Lung microvascular endothelial cell (primary cell): ENCODE measurements at places on chromosomes 13 and 19.

DNA sequence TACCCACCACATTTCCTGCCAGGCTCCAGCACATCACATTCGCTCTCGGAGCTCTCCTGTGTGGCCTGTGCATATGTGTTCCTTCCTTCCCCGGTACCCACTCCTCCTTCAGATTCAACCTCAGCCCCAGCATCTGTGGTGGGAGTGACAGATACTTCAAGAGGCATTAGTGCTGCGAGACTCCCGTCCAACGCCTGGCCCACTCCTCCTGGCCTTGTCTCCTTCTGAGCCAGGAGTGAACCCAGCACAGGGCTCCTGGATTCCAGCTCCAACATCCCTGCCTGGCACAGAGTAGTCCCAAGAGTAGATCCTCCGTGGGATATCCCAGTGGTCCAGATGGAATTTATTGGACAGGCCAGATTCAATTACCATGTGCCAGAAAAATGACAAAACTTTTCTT is 55.9 kb downstream of the SACS start:
- DNase-seq = no peak

DNA sequence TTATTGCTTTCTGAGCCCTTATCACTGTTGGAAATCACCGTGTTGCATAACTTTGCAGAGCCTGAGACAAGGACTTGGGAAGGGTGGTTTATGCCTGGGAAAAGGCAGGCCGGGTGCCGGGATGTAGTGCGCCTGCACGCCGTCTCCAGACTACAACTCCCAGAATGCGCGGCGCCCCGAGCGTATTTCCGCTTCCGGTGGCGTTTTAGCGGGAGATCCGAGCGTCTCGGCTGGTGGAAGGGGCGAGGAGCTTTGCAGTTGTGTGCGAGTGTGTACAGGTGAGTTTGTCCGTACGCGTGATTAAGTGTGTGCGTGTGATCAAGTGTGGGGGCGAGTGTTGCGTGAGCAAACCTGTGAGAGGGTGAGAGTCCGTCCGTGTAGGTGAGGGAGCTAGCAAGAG is 75.4 kb downstream of the PEG3 start:
- DNase-seq = no peak

- no peak for DNase-seq
Observed at GRCh38 chr19:48633148-48634035, 3.8 kb downstream of the DBP start.

DNA sequence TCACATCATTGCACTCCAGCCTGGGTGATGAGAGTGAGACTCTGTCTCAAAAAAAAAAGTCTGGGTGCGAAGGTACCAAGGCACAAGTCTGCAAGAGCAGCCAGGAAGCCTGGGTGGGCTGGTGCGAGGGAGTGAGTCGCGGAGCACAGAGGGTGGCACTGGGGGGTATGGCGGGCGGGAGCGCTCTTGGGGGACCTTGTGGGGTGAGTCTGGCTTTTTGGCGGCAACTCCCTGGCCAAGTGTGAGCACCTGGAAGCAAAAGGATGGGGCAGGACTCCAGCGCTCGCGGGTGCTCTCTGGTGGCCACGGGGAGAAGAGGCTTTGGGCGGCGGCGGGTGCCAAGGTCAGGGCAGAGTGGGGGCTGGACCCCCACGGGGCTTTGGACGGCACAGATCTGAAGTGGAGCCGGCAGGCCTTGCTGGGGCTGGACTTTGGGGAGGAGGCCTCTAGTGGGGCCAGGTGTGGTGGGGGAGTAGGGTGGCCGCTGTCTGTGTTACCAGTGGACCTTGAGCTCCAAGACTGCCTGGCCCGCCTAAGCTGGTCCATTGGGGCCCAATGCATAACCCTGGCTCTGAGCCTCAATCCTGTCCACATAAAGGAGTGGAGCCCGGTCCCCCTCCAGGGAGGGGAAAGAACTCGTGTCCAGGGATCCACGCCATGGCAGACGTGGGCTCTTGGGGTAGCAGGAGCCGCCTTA is 1.6 kb downstream of the P2RY11 start:
- DNase-seq = peak; percentile 39

- no peak for DNase-seq
Observed at GRCh38 chr13:24124789-24125476, 35.6 kb upstream of the SPATA13 start.

DNA sequence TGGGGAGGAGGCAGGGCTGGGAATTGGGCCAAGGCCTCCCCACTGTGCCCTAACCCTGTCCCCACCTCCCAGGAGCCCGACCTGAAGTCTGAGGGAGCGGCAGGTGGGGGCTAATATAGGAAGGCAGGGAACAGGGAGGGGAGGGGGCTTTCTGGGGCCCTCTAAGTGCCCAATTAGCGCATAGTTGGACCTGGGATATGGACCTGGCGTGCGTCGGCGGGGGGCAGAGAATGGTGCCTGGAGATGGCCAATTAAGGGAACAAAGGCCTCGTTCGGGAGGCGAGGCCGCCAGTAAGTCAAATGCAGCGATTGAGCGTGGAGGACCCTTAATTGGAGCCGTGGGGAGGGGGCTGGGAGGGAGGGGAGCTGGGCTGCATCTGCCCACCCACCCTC is at the start of gene C19orf85:
TSS of gene C19orf85 (minus strand) at position 90 of the 393 bp plus-strand sequence. CDS start 197 bp downstream, outside the sequence.
- no peak for DNase-seq

GRCh38 chr13:40564342-40565001 is 102.0 kb downstream of the FOXO1 start:
- DNase-seq = peak; percentile 98

DNA sequence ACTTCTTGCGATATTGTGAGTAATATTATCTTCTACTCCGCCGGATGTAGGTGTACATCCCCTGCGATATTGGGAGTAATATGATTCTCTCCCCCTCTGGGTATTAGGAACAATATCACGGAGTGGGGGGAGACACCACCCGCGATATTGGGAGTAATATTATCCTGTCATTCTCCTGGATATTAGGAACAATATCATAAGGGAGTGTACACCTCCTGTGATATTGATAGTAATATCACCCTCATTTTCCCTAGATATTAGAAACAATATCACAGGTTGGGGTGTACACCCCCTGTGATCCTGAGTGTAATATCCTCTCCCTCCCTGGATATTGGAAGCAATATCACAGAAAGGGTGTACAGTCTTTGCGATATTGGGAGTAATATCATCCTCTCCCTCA is 64.3 kb upstream of the CEACAM21 start:
- DNase-seq = no peak

DNA sequence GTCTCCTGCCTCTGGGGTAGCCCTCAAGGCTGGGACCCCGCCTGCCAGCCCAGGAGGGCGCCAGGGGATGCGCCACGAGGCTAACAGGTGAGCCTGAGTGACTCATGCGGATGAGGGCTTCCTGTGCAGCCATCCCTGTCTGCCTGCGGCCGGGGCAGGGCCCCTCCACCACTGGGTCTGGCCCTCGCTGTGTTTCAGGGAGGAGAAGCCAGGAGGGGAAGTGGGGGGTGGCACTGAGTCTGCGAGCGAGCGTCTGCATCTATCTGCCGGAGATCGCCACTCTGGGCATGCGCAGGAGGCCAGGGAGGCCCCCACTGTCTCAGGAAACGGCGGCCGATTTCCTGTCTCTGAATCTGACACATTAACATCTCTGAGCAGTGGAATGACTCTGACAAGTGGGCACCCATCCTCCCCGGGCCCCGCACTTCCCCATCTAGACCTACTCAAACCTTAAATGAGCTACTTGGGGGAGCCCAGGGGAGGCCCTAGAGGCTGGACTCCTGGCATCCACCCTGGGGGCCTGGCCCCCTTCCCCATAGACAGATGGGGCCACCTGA is 19.7 kb downstream of the RFX1 start:
- peak; percentile 92 for DNase-seq

- DNase-seq = peak; percentile 96
Observed at GRCh38 chr19:46713781-46714443, 3.0 kb downstream of the PRKD2 start.

DNA sequence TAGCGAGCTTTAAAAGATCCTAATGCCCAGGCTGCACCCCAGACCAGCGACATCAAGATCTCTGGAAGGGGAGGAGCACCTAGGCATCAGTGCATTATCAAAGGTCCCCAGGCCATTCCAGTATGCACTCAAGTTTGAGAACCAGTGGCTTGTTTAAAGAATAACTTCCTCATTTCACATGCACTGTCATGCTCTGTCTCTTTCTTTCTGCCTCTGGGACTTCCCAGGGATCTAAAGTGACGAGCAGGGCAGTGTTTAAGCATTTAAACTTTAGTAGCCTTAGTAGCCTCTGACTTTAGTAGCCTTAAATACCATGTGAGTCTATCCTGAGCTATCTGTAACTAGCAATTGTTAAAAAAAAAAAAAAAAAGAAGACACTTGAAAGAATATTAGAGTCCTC is 8.9 kb upstream of the FARP1 start:
- DNase-seq = no peak

DNA sequence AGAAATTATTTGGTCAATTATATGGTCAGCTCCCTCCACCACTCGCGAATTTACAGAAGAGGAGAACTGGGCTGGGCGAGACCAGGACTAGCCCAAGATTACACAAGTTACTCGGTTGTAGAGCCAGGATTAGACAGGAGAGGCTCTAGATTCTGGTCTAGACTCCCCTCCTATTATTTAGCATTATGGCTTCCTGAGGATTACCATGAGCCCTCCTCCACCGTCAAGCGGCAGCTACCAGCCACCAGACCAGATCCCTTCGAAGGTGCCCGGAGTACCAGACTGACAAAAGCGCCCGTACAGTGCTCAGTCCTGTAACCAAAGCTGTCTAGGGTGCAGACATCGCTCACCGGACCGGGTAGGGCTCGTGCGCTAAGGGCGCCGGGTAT is 497 bp upstream of the MLNR start:
- DNase-seq = no peak

DNA sequence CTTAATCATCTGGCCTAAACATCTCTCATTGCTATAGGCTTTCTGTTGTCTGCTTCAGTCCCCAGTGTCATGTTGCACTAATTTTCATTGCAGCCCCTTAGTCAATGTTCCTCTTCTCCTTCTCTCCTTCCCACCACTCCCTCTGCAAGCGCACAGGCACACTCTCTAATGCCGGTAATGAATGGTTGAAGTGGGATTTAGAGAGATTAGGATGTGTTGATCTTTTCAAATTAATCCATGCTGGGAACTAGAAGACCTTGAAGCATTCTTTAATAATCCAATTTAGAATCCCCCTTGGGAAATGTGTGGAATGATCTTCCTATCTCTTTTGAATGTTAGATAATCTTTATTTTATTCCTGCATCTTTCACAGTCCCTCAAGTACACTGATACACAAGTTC is 33.2 kb upstream of the NDFIP2 start:
- no peak for DNase-seq

GRCh38 chr19:48558018-48558684 is 6.2 kb downstream of the SULT2B1 start:
- peak; percentile 71 for DNase-seq

- DNase-seq = no peak
Observed at GRCh38 chr13:43877766-43878165, 1.8 kb downstream of the CCDC122 start.

DNA sequence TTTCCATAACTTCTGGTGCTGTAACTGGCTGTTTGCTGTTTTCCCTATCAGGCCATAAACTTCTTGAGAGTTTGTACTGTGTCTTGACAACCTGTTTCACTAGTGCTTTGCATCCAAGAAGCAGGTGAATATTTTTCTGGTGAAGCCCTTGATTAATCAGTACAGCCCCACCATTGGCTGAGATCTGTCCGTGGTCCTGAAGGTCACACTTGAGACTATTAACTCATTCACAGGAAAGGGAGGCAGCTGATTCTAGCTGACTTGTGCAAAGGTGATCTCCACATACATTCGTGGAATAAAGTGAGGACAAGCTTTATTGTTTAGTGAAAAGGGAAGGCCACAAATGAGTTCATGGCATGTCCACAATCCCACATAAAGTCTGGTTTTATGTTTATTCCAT is 61.4 kb upstream of the ZNF835 start:
- no peak for DNase-seq

DNA sequence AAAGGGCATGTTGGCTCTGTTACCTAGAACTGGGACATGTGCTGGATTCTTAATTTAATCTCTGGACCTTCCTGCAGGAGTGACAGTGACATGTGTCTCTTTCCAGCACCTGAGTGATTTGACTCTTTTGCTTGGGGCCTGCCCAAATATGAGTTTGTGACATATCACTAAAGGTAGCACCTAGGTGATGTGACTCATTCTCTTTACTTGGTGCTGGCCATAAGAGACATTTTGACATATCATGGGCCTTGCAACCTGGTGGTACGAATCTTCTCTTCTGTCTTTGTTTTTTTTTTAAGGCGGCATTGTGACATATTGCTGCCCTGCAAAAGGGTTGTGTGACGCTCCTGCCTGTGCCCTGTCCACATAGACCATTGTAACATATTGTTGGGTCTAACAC is 65.9 kb upstream of the ZNF43 start:
- DNase-seq = no peak

DNA sequence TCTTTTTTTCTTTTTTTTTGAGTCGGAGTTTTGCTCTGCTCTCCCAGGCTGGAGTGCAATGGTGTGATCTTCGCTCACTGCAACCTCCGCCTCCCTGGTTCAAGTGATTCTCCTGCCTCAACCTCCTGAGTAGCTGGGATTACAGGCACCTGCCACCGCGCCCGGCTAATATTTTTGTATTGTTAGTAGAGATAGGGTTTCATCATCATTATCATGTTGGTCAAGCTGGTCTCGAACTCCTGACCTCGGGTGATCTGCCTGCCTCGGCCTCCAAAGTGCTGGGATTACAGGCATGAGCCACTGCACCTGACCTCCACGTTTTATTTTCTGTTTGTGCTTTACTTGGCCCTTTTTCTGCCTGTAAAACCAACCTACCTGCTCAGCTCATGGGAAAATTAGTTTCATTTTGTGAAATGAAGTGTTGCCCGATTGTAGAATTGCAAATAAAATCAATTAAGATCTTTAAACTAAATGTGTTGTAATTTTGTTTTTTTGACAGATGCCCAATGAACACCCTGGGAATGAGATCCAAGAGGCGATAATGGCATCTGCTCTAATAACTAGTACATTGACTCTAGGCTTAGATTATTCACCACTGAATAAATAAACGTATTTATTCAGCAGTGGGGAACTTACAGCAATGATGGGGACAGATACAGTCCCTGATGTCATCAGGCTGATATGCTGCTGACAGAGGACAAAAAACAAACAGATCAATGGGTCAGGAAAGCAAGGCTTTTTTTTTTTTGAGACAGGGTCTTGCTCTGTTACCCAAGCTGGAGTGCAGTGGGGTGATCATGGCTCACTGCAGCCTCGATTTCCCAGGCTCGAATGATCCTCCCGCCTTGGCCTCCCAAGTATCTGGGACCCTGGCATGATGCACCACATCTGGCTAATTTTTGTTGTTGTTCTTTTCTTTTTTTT is 2.2 kb upstream of the RAB11B start:
- peak; percentile 69 for DNase-seq

DNA sequence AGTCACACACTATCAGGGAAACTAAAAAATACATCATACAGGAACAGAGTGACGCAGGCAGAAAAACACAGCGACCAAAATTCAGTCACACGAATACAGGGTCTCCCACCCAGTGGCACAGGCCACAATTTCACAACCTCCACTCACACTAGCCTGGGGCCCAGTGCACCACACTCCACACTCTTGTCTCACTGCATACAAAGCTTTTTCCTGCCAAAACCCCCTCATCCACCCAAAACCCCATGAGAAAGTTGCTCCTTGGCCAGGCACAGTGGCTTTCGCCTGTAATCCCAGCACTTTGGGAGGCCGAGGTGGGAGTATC is 1.2 kb downstream of the S1PR5 start:
- no peak for DNase-seq
